ENCODE measurements at places on chromosomes 7 and 10.

DNA sequence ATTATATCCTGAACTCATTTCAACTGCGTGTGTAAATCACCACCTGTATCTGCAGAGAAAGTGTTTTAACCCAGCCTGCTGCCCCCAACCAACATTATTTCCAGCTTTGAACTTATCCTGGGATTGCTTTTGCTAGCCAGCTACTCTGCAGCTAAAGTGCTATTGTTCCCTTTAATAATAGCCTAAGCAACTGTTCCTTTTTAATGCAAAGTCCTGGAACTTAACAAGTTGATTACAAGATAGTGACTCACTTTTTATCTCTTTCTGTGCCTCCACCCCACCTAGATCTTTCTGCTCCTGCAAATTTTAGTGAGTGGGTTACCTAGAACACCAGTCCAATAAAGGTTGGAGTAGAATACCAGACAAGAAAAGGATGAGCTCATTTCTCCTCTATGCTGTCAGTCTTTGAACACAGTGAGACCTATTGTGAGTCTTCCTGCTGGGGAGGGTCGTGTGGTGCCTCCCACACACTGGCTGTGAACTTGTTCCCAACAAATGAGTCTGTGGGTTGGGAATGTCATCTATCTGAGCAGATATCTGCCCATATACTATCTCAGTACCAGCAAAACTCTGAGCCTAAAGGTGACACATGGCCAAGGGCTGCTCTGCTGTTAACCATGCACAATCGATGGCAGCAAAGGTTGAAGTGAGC lies 137.7 kb downstream of the FAM204A start:
- DNase-seq, result no peak

DNA sequence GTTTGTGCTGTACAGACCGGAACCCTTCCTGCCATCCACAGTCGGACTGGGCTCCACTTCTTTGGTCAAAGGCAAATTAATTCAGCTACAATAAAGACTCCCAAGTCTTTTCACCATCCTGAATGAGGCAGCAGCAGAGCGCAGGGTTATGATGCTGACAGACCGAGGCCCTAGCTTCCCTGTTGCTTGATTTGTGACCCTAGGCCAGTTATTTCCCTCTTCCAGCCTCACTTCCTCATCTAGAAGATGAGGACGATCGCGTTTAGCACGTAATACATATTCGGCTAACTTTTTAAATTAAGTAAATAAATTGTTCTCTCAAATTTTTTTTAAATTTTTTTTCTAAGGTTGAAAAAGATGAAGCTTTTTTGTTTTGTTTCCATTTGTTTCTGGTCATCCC lies 18.1 kb downstream of the ADRB1 start:
- DNase-seq, result no peak

GRCh38 chr10:61870526-61870895 lies 31.0 kb upstream of the ARID5B start:
- no peak for DNase-seq

DNA sequence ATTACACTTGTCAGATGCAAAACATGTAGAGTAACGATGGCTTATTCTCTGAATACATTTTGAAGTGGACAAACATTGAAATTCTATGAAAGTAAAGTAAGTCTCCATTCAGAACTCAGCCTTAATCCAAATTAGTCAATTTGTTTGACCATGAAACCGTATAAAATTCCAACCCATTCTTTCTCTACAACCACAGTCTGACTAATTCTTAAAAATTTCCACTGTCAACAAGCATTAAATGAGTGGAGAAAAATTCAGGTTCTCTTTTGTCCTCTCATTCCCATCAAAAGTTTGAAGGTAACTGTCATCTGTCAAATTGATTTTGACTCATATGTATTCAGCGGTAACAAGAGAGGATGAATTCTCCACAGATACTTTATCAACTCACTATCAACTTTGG lies 1031.5 kb downstream of the SORCS1 start:
- DNase-seq, result no peak

DNA sequence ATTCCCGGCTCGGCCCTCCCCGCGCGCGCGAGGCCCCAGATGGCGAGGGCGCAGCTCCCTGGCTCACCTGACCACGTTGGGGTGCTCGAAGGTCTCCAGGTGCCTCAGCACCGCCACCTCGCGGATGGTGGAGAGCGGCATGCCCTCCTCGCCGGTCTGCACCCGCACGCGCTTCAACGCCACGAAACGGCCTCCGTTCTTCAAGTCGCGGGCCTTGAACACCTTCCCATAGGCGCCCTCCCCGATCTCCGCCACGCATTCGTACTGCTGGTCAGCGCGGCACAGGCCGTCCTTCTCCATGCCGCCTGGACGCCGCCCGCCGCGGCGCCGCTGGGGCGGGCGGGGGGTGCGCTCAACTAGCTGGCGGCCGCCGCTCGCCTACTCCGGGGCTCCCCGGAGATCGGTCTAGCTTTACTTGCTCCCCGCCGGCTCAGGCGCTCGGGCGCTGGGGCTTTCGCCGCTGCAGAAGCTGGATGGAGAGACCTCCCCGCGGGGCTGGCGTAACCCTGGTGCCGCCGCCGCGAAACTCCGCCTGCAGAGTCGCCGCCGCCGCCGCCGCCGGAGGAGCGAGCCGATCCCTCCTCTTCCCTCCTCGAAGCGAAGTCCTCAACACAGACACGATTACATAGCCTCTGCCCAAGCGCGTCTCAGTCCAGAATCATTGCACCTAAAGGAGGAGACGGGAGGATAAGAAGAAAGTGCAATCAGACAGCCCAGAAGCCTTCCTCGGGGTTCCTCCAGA lies 3.2 kb downstream of the CDK6 start:
- peak; percentile 79 for DNase-seq

GRCh38 chr10:93554760-93555432 lies 11.6 kb upstream of the FFAR4 start:
- peak; percentile 72 for DNase-seq

DNA sequence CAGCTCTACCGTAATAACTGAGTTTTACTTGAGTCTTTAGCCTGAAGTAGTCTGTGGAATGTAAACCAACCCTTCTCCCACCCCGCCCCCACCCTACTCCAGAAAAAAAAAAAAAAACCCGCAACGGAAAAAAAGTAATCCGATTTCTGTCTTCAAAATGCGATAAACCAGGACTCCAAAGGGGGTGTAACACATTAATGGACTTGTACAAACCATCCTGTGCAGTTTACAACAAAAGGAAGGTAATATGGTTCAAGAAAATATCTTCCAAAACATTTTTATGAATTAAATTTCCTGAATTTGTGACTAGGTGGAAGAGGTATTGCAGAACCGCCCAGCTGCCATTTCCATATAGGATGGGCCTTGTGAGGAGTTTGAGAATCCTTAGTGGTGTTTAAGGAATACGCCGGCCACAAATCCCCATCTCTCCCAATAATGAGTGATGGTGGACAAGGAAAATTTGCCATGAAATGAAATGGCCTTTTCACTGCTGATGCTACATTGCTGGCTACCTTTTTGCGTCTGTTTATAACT lies 10.6 kb downstream of the SKIDA1 start:
- no peak for DNase-seq

- no peak for DNase-seq
Measured at GRCh38 chr7:41693150-41693997, 9.5 kb downstream of the INHBA start.

GRCh38 chr7:156158213-156158612 lies 345.9 kb upstream of the SHH start:
- no peak for DNase-seq

- no peak for DNase-seq
Measured at GRCh38 chr10:29324220-29324841, 35.5 kb downstream of the LYZL1 start.

GRCh38 chr10:79209340-79209739 lies 137.9 kb upstream of the PPIF start:
- no peak for DNase-seq

DNA sequence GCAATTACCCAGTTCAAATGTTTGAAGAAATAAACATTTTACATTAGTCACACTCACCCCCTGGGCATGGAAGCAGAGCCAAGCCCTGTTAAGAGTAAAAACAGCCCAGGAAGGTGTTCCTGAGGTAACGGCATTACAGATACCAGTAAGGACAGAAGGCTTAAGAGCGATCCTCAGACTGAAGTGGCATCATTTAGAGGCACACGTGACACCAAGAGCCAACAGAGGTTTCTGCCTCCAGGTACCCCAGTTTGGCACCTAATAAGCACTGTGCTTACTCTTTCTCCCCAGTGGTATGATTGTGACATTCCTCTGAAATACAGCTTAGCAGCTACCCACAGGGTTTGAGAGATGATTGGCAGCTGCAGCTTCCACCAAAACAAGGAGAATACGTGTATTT lies 17.2 kb downstream of the MMS19 start:
- DNase-seq, result no peak

- DNase-seq, result no peak
Measured at GRCh38 chr10:114283535-114284234, 44.6 kb downstream of the VWA2 start.

DNA sequence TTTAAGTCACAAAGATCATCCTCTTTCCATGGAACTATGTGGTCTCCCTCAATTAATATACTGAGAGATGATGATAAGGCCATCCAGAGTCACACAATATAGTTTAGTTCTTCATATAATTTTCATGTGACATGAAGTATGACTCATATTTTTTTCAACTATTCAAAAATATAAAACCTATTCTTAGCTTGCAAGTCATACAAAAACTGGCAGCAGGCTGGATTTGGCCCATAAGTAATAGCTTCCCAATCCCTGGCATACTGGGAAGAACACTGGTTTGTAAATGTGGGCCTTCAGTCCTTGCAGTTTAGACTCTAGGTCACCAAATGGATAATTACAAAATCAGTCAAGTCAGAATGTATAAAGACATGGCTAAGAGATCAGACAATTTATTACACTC lies 356.6 kb downstream of the PPP1R3A start:
- DNase-seq, result no peak

DNA sequence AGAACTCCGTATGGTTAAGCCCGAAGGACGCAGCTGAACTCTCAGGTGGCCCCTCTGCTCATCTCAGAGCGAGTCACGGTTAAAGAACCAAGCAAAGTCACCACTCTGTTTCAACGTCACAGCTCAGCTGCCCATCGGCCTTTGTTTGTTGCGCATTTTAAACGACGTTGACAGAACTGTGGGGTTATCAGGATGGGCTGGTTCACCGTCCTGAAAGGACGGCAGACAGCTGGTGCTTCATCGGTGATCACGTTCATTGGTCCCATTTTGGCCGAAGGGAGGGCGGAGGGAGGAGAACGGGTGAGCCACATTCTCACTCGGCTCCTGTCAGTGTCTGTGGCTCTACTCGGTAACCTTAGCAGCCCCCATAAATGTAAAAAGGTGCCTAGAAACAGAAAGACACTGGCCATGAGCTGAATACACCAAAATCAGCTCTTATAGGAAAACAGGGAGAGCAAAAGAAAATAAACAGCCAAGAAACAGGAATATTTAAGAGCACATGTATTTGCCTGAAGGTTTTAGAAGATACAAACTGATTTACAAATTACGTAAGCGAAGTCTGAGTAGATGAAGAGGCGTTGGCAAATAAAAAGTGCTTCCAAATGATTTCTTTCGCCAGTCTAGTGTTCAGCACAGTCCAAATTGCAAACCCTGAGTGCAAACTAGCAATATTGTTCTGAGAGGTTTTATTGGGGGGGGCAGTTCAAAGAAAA lies 8.4 kb downstream of the PRKAG2 start:
- no peak for DNase-seq

DNA sequence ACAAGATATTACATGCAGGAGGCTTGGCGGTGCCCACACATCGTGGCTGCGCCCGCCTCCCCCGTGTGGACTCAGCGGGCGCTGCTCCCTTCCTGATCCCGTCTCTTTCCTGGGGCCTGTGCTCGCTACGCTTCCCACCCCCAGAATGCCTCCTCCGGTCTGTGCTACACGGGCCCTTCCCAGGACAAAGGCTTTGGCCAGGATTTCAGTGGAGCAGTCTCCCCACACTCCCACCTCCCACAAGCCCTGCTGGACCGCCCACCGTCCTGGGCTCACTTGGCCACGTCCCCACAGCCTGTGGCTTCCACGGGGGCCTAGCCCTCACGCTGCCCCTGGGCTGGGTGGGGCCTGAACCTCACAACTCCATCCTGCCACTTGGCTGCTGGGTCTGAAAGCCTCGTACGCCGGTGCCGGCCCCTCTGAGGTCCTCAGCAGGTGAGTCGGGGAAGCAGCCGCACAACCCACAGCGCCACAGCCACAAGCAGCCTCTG lies 17.3 kb downstream of the CFAP46 start:
- DNase-seq, result no peak

DNA sequence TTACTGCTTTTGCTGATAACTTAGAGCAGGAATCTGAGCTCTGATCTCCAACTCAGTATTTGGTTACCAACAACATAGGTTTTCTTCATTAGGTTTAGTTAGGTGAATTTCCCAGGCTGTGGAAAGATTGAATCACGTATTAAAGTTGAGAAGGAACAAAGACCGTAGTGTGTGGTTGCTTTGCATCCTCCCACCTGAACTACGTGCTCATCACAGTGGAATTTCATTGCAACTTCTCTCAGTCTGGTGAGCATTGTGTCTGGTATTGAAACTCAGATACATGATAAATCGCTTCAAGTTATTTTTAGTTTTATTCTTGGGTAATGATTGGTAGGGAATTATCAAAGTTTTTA lies 139.4 kb upstream of the AKR1E2 start:
- no peak for DNase-seq

DNA sequence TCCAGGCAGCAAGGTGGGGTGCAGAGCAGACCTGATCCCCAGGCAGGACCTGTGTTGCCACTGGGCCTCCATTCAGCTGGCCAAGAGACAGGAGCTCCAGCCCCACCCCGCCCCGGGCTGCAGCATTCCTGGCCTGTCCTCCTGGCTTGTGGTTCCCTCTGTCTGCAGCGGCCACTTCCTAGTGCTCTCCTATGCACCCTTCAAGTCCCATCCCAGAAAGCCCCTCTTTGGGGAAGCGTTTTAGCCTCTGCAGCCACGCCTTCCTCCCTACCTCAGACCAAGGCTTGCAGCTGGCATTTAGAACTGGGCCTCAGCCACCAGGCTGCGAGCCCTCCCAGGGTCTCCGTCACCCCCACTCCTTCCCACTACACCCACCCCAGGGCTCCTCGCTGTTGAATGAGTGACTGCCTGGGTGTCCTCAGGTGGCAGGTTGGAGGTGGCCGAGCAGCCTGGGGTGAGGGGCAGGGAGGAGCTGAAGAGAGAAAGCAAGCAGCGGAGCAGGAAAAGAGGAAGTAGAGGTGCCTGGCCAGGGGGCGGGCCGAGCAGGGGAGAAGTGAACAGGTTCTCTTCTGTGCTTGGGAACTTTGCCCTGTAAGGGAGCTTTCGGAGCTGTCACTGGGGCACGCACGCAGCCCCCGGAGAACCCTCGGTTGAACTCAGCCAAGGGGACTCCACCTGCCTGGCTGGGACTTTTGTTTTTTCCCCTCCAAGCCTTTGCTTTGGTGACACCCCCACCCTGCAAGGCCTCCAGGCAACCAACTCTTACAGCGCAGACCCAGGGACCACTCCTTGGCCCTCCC lies 109.1 kb upstream of the TNRC18 start:
- peak; percentile 86 for DNase-seq

GRCh38 chr10:123669886-123670285 lies 3.7 kb downstream of the GPR26 start:
- no peak for DNase-seq

- DNase-seq, result no peak
Measured at GRCh38 chr7:1466524-1467271, 7.4 kb upstream of the MICALL2 start.

- no peak for DNase-seq
Measured at GRCh38 chr10:113647812-113648211, 16.0 kb downstream of the NRAP start.
